ENCODE measurements at places on chromosomes 13 and 19. TPM values are rescaled to one million over a fixed set of nuclear protein-coding genes. Genes with fewer than 3 reads are reported as not detected.
A peak's percentile ranks its signal among the peaks of the same experiment; 100 is the strongest.

- no peak for DNase-seq
- no peaks in the 10 kb centered on the region for H3K27me3 ChIP-seq
- no peaks in the 10 kb centered on the region for H3K4me1 ChIP-seq
- H3K4me3 ChIP-seq, result no peak overlapping the region
- H3K36me3 ChIP-seq, result no peaks in the 10 kb centered on the region
- H3K27ac ChIP-seq, result no peak overlapping the region
These were observed 60.2 kb upstream of the FLT1 start for GRCh38 chr13:28555096-28555495.

- DNase-seq, result no peak
- no peaks in the 10 kb centered on the region for H3K27me3 ChIP-seq
- no peaks in the 10 kb centered on the region for H3K4me1 ChIP-seq
- H3K27ac ChIP-seq, result no peak overlapping the region
- no peak overlapping the region for H3K4me3 ChIP-seq
These were observed 25.5 kb upstream of the TFDP1 start for GRCh38 chr13:113559061-113559460.

GRCh38 chr19:14400951-14401431 lies 18.1 kb downstream of the DDX39A start:
- H3K27me3 ChIP-seq, result no peaks in the 10 kb centered on the region
- H3K27ac ChIP-seq, result no peak overlapping the region
- peaks cover 14% of the 10 kb centered on the region for H3K4me1 ChIP-seq

DNA sequence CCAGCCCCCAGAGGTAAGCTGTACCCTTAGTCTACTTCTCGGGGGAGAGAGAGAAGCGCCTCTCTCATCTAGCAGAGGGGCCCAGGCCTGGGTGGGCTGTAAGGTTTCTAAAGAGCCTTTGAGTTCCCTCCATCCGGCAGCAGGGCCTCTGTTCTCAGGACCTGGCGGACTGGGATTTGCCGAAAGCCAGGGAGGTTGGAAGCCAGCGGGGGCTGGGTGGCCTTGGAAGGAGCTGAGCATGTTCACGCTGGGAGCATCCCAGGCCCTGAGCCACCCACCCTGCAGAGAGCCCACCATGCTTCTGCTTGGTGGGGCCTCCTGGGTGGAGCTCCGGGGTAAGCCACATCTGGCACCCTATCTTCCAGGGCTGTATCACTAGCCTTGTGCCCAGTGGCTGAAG lies 7.8 kb downstream of the SLC7A10 start:
- H3K36me3 ChIP-seq, result no peaks in the 10 kb centered on the region
- H3K4me3 ChIP-seq, result no peak overlapping the region
- no peaks in the 10 kb centered on the region for H3K27me3 ChIP-seq
- H3K27ac ChIP-seq, result no peak overlapping the region

DNA sequence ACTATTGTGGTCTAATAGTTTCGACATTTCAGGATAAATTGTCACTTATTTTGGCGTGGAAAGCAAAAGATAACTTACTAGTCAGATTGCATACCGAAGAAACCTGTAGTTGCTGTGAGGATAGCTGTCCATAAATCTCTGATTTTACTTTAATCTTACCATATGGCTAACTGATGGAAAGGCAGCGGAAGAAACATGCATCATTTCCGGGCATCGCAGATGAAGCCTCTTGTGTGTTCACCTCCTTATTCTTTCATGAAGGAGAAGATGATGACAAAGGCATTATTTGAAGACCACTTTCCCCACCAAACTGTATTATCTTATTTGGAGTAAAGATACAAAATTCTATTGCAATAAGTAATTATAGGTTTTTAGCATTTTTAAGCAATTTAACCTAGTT lies 763.6 kb upstream of the SLITRK6 start:
- H3K36me3 ChIP-seq, result no peaks in the 10 kb centered on the region
- H3K4me3 ChIP-seq, result no peak overlapping the region
- no peak for DNase-seq
- H3K4me1 ChIP-seq, result no peaks in the 10 kb centered on the region
- H3K27me3 ChIP-seq, result no peaks in the 10 kb centered on the region

- peak; percentile 68 for DNase-seq
- no peaks in the 10 kb centered on the region for H3K36me3 ChIP-seq
- H3K27ac ChIP-seq, result no peak within 1 kb of the TSS
- H3K27me3 ChIP-seq, result no peaks in the 10 kb centered on the region
- H3K4me3 ChIP-seq, result no peak within 1 kb of the TSS
- peaks cover 12% of the 10 kb centered on the region for H3K4me1 ChIP-seq
These were observed at the start of gene CYP4F12 for GRCh38 chr19:15672580-15673175. TSS of gene CYP4F12 (plus strand) at chr19:15673087. CDS start at chr19:15673530, 443 bp downstream.

DNA sequence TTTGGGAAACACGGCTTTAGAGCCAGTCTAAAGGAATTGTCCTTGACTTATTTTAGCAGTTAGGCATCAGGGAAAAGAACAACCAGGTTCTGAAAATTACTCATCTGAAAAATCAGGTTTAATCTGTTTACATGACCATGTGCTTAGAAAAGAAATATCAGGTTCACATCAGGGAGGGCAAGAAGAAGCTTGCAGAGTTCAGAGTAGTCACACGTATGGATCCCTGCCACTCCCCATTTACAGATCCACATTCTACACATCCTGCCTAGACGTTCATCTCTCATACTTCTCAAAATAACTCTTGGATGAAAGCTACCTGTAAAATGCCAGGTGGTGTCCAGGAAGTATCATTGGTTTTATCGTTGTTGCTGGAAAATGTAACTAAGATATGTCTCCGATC lies 14.0 kb upstream of the PHF11 start:
- H3K4me3 ChIP-seq, result no peak overlapping the region
- H3K4me1 ChIP-seq, result no peaks in the 10 kb centered on the region
- no peaks in the 10 kb centered on the region for H3K27me3 ChIP-seq
- H3K36me3 ChIP-seq, result peaks cover 31% of the 10 kb centered on the region
- DNase-seq, result no peak

RASGRP4 gene
- total RNA-seq, result 1.8 TPM

DNA sequence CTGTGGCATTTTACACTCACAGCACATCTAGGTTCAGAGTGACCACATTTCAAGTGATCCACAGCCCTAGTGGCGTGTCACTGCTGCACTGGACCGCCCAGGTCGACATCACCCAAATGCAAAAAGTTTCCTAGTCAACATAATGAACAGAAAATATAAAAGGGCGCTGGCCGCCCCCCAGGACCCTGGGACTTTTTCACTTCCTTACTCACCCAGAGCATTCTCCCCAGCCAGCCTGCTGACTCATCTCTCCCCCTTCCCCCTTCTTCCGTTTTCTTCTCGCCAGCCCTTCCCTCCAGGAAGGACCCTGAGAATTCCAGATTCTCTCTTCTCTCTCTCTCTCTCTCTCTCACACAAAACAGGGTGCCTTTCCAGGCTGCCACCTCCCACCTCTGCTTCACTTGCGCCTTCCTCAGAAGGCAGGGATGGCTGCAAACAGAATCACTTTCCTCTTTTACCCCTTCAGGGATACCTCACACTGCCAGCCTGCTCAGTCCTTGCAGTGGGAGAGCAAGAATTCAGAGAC lies 21.0 kb upstream of the GRWD1 start:
- H3K4me1 ChIP-seq, result no peaks in the 10 kb centered on the region
- H3K36me3 ChIP-seq, result no peaks in the 10 kb centered on the region
- DNase-seq, result no peak
- peak overlapping the region; percentile 43 for H3K27ac ChIP-seq

DNA sequence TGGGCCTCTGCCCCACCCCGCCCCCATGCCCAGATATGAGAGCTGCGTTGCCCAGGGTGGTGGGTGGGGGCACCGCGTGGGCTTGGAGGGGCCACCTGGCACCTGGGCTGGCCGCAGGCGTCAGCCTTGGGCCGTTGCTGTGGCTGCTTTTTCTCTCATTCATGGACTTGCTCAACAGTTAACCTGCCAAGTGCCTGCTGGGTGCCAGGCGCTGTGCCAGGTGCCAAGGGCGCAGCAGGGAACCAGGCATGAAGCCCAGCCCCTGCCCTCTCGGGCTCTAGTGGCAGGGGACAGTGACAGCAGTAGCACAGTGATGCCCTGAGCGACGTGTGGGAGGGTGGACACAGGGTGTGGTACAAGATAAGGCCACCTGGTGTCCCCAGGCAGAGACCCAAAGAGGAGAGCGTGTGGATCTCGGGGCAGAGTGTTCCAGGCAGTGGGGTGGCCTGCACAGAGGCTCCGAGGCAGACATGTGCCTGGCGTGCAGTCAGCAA lies 28.1 kb downstream of the DHX34 start:
- H3K4me1 ChIP-seq, result peaks cover 16% of the 10 kb centered on the region
- no peak overlapping the region for H3K4me3 ChIP-seq
- no peaks in the 10 kb centered on the region for H3K27me3 ChIP-seq
- H3K27ac ChIP-seq, result no peak overlapping the region
- H3K36me3 ChIP-seq, result peaks cover 21% of the 10 kb centered on the region

USHBP1 gene
- total RNA-seq, result 0.27 TPM

GRCh38 chr13:38803531-38803930 lies 116.7 kb downstream of the FREM2 start:
- no peak overlapping the region for H3K27ac ChIP-seq
- no peak for DNase-seq
- H3K27me3 ChIP-seq, result no peaks in the 10 kb centered on the region
- H3K36me3 ChIP-seq, result no peaks in the 10 kb centered on the region
- no peak overlapping the region for H3K4me3 ChIP-seq

ERCC5 gene
- 48.0 TPM for total RNA-seq

DNA sequence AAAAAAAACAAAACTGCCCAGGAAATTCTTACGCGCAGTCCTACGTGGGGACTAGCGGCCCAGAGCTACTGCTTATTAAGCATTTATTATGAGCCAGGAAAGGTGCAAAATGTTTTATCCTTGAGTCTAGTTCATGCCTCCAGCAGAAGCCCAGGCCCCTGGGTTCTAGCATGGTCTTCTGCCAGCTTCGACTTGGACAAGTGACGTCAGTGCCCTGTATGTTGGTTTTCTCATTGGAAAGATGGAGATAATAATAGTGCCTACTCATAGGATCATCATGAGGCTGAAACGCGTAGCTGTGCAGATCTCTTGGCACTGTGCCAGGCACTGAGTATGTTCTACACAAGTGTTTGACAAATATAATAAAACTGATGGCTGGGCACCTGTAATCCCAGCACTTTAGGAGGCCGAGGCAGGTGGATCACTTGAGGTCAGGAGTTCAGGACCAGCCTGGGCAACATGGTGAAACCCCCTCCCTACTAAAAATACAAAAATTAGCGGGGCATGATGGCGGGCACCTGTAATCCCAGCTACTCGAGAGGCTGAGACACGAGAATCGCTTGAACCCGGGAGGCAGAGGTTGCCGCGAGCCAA lies 12.4 kb upstream of the SULT2B1 start:
- H3K36me3 ChIP-seq, result no peaks in the 10 kb centered on the region
- no peaks in the 10 kb centered on the region for H3K27me3 ChIP-seq

DNA sequence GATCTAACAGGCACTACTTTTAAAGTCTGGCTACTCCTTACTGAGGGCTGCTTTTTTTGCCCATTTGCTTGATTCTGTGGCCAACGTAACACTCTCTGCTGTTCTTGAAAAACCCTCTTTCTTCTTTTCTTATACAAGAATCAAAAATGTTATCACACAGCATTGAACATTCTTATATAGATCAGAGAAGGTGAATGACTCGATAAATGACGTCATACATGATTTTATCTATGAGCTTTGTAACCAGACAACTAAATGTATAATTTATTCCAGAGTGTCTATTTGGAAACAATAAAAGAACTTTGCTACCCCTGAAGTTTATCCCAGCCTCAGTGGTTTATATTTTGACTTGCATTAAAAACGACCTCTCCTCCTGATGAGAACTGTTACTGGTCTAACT lies 12.4 kb downstream of the RFX2 start:
- H3K27me3 ChIP-seq, result no peaks in the 10 kb centered on the region
- H3K27ac ChIP-seq, result no peak overlapping the region
- H3K36me3 ChIP-seq, result no peaks in the 10 kb centered on the region
- no peak for DNase-seq

All from CD8-positive, alpha-beta memory T cell (primary cell).